Thymus (tissue), 14 donors: ENCODE measurements at places on chromosomes 1 and 21. TPM values are rescaled to one million over a fixed set of nuclear protein-coding genes. Genes with fewer than 3 reads are reported as not detected.

DNA sequence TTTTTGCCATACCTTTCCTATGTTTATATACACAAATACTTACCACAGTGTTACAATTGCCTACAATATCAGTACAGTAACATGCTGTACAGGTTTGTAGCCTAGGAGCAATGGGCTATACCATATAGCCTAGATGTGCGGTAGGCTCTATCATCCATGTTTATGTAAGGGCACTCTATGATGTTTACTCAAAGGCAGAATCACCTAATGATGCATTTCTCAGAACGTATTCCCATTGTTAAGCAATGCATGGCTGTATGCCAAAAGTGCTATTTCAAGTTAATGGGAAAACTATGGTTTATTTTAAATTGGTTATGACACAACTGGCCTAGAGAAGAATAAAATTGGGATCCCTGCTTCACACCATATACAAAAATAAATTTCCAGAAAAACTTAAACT lies 36.9 kb upstream of the DISP1 start:
- peaks cover 5% of the 10 kb centered on the region for H3K4me1 ChIP-seq
- H3K36me3 ChIP-seq: no peaks in the 10 kb centered on the region

- H3K4me3 ChIP-seq: no peak overlapping the region
- no peaks in the 10 kb centered on the region for H3K36me3 ChIP-seq
- no peak overlapping the region for H3K27ac ChIP-seq
- DNase-seq: no peak
- no peaks in the 10 kb centered on the region for H3K27me3 ChIP-seq
These were observed 119.7 kb upstream of the RGS18 start for GRCh38 chr1:192038567-192038966.

- H3K36me3 ChIP-seq: no peaks in the 10 kb centered on the region
- H3K4me1 ChIP-seq: no peaks in the 10 kb centered on the region
- no peak overlapping the region for H3K4me3 ChIP-seq
- H3K27ac ChIP-seq: no peak overlapping the region
These were observed 7.1 kb downstream of the GIPC2 start for GRCh38 chr1:78052685-78053405.

DNA sequence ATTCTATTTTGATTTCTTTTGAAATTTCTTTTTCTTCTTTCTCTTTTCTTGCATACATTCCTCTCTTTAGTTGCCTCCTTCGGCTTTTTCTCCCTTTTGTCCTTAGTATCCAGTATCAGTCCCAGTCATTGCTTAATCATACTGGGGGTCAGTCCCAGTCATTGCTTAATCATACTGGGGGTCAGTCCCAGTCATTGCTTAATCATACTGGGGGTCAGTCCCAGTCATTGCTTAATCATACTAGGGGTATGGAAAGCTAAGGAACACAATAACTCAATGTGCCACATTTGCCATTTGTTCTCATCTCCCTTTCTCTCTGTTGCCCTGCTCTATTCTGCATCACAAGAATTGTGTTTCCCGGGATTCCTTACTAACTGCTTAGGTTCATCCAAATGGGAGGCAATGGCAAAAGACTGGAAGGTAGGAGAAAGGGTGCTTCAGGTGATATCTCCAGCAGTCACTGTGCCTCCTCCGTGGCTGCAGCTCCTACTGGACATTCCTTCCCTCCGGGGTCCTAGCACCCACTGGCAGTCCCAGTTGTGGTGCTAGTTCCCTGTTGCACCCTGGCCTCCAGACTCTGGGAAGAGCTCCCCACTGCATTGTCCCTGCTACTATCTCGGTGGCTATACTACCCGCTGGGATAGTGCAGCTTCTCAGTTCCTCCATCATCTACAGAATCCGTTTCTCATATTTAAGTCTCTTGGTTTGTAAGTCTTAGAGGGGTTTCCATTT lies 32.6 kb upstream of the LAMC1 start:
- H3K27ac ChIP-seq: no peak overlapping the region
- DNase-seq: no peak
- no peaks in the 10 kb centered on the region for H3K27me3 ChIP-seq
- no peaks in the 10 kb centered on the region for H3K4me1 ChIP-seq
- no peaks in the 10 kb centered on the region for H3K36me3 ChIP-seq
- no peak overlapping the region for H3K4me3 ChIP-seq

GRCh38 chr1:49052102-49052501 lies 275.4 kb upstream of the BEND5 start:
- no peaks in the 10 kb centered on the region for H3K36me3 ChIP-seq
- no peaks in the 10 kb centered on the region for H3K27me3 ChIP-seq
- H3K27ac ChIP-seq: no peak overlapping the region

GRCh38 chr1:189654906-189655305 lies 822.8 kb downstream of the BRINP3 start:
- no peaks in the 10 kb centered on the region for H3K4me1 ChIP-seq
- no peak for DNase-seq
- no peaks in the 10 kb centered on the region for H3K36me3 ChIP-seq
- no peak overlapping the region for H3K27ac ChIP-seq
- no peak overlapping the region for H3K4me3 ChIP-seq
- H3K27me3 ChIP-seq: no peaks in the 10 kb centered on the region

Gene ETNK2
- 9.8 TPM for polyA plus RNA-seq
